MV-4-11 (cell line): ENCODE measurements at places on chromosomes 2 and 18.

GRCh38 chr2:10169581-10169980 is 47.0 kb downstream of the RRM2 start:
- DNase-seq = no peak

- DNase-seq = no peak
These were observed 146.6 kb upstream of the FANCL start for GRCh38 chr2:58387701-58388100.

DNA sequence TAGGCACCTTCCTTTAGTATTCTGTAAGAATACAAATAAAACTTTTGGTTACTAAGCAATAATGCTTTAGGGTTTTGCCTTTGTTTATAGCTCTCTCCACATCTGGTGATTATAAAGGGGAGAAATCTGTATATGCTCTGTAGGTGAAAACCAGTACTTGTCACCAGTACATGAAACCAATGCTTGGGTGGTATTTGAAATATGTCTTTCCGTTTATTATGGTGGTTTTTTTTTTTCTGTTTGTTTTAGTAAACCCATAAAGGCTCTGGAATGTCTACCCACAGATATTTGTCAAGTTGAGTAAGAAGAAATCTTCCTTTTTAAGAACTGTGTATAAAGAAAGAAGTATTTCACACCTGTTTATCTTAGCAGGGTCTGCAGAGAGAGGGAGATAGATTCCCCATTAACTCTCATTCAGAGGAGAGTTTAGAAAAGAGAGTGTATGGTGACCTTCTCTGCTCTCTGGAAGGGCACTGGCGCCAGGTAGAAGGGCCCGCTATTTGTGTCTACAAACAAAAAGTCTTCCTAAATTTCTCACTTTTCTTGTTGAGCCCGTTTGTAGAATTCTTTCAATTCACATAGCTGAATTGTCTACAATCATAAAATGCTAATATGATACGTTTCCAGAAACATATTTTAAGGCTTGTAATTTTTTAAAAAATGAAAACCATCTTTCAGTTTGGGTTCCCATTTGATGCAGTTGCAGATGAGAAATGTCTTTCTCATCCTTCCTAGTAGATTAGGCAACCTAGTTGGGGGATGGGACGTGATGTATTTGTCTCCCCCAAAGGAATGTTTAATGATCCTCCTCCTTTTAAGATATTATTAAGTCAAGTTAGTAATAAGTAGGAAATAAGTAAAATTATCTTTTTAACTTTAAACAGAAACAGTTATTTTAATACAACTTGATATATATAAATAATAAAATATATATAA is 33.9 kb downstream of the MAP3K20 start:
- no peak for DNase-seq

DNA sequence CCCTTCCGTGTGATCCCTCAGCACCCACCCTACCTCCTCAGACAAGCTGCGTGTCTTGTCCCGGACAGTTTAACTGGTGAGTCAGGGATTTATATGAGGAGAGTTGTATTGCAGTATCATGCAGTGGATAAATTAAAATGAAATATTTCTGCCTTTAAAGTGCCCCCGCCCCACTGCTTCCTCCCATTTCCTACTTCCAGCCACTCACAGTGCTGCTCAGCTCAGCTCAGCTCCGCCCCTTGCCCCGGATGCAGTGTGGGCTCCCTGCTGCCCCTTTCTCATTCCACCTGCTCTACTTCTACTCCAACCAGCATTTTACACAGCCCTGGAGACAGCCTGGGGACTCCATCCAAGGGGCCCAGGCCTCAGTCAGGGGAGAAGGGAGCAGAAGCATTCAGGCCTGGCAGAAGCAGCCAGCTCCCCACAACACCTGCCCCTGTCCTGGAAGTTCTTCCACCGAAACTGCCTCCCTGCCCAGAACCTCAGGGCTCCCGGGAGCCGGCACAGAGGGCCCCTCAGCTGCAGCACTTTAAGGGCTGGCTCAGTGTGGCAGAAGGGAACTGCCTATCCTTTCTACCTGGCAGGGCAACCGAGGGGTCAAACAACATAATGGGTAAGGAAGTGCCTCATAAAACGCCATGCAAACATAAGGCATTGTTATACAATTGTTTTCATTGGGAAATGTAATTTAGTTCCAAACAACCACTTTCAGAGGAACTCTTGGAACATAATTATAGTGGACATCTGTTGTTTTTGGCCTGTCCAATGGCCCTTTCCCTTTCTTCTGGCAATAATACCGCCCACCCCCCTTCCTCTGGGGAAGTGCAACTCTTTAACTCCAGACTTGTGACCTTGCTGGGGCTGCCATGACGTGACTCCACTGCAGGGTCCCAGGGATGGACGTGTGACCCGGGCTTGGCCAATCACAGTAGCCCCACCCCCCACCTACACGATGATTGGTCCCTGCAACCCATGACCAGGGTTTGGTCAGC is 102.3 kb downstream of the LIPG start:
- DNase-seq = no peak

- no peak for DNase-seq
These were observed 38.5 kb downstream of the ASXL3 start for GRCh38 chr18:33616556-33616955.
